Activated CD4-positive, alpha-beta T cell treated with anti-CD3 and anti-CD28 coated beads, Interleukin-2, amount 50 U/mL, for 24 hours (primary cell): ENCODE measurements at places on chromosomes 16 and 17.
A peak's percentile ranks its signal among the peaks of the same experiment; 100 is the strongest.

DNA sequence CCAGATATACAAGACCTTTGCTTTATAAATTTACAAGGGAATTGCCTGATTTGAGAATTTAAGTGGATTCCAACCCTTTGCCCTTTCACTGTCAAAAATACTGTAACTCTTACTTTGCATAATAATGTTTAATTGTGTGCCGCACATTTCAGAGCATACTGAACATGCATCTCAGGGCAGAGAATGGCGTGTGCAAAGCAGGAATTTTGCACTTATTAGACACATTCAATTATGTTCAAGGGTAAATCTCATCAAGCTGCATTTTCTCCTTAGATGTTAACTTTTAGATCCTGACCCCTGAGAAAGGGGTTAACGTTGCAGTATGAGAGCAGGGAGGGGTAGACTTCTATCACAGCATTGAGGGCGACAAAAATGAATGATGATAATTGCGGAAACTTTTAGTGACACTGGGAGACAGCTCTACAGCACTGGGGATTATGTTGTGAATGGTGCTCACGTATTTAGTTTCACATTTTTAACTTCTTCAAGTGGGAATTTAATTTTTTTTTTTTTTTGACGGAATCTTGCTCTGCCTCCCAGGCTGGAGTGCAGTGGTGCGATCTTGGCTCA is 54.6 kb upstream of the CACNG4 start:
- no peak for DNase-seq

DNA sequence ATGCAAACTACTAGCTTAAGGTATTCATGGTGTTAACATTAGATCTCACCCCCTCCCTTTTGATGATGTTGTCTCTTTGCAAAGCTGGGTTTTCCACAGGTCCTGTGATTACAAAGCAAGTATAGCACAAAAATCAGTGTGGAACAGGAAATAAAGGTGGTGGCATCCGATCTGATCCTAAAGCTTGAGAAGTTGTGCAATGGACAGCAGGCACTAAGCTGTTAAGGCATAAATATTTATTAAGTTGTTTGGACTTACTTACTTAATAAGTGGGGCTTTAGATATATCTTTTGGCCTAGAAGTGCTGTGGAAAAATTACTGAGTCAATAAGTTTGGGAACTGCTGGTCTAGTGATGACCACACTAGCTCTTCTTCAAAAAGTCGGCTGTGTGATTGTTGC is 5.0 kb downstream of the GLP2R start:
- no peak for DNase-seq

- peak; percentile 71 for DNase-seq
These were observed 671.1 kb downstream of the WWOX start for GRCh38 chr16:78770353-78771091.

- DNase-seq: no peak
These were observed at the start of gene SEBOX for GRCh38 chr17:28364665-28365363. Gene SEBOX, minus strand, starts transcription at chr17:28365199. Its CDS starts 48 bp downstream, at chr17:28365151.

- DNase-seq: peak; percentile 73
These were observed 4.4 kb downstream of the CD19 start for GRCh38 chr16:28935924-28936783.

DNA sequence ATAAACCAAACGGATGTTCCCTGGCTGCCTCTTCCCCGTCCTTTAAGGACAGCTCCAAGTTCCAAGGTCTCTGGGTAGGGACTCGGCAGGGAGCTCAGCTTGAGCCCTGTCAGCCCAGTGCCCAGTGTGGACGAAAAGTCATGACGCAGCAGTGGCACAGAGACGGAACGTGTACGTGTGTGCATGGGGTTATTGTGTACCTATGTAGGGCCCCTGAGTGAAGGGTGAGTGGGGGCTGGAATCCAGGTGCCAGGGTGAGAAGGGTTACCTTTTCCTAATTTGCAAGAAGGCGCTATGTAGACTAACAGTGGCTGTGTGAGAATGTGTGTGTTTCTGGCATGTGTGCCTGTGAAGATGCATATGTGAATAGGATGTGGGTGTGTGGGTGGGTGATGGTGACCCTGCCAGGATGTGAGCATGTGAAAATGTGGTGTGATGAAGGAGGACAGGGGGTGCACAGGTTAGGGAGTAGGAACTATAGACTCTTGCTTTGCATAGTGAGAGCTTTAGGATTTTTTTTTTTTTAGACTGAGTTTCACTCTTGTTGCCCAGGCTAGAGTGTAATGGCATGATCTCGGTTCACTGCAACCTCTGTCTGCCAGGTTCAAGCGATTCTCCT is 6.0 kb downstream of the SCN4A start:
- no peak for DNase-seq

DNA sequence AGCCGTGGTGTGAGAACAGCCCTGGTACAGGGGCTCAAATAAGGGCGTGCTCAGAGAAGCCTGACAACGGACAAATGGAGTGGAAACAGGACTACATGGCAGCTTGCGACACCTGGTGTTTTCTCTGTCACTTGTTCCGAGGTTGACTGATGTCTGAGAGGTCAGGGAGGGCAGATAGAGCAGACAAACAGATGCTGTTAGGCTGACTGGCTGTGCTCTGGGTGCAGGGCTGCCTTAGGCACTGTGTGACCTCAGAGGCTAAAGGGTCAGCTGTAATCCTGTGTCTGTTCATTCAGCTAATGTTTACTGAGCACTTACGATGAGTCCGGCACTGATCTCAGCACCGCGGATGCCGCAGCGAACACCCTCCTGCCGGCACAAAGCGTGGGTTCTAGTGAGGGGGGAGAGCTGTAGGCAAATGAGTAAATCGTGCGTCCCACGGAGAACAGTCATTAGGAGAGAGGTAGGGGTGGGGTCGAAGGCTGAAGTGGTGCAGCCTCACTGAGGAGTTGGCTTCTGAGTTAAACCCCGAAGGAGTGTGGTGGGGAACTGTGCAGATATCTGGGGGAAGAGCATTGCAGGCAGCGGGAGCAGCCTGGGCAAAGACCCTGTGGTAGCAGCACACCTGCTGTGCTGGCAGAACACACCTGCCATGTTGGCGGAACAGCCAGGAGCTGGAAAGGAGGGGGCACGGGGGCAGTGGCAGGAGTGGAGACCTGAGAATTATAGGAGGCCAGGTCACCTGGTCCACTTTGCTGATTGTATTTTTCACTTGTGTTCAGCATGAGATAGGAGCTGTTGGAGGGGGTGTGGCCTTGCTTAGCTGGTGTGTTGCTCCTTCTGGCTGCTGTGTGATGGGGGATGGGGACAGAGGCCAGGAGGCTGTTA is 35.0 kb downstream of the GPT2 start:
- DNase-seq: no peak

GRCh38 chr17:40779181-40779909 is 3.0 kb downstream of the KRT27 start:
- DNase-seq: no peak

DNA sequence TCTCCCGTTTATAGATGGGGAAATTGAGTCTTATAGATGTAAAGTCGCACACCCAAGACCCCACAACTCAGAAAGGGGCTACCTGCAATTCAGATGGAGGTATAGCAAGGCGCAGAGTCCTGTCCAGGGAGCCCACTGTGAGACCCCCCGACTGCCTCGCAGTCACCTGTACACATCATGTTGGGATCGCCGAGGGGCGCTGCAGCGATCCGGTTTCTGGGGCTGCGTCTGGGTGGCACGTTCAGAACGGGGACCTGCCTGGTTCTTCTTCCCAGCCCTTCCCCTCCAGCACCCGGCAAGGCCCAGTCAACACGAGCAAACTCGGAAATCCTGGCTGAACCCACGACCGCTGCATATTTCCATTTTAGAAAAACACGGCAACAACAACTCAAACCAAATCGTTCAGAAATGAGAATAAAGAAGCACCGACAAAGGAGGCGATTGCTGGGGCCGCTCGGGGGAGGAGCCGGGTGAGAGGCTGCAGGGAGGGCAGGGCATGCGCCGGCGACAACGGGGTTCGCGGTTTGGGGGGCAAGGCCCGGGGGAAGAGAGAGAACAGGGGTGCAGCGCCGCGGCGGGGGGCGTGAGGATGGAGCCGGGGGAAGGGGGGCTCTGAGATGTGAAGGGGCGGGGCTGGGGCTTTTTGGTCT is 643 bp downstream of the HSDL1 start:
- peak; percentile 11 for DNase-seq
